ENCODE measurements at places on chromosomes 2 and 18.

GRCh38 chr18:40485318-40485717 is 1469.7 kb upstream of the PIK3C3 start:
- DNase-seq = no peak

DNA sequence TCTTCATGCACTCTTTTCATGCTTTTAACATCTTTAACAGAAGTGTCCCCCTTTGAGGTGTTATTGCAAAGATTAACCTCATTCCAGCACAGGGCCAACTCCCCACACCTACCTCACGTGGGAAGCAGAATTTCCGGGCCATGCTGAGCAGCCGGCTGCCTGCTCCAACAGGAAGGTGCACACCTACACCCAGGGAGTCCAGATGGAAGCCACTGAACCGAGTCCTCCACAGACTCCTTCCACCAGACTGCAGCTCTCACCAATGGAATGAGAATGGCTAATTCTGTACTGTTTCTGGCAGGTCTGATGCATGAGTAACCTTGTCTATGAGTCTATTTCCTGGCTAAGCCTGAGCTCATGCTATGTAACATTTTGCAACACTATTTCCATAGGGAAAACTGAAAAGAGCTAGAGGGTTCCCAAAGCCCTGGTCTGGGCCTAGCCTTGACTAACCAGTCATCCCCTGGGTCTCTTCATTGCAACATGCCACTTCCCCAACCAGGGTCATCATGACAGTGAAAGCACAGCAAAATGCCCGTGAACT is 11.0 kb downstream of the ERFE start:
- DNase-seq = no peak

GRCh38 chr2:127326289-127326945 is 32.5 kb upstream of the ERCC3 start:
- no peak for DNase-seq

- no peak for DNase-seq
Observed at GRCh38 chr18:32893915-32894314, 121.1 kb upstream of the KLHL14 start.

DNA sequence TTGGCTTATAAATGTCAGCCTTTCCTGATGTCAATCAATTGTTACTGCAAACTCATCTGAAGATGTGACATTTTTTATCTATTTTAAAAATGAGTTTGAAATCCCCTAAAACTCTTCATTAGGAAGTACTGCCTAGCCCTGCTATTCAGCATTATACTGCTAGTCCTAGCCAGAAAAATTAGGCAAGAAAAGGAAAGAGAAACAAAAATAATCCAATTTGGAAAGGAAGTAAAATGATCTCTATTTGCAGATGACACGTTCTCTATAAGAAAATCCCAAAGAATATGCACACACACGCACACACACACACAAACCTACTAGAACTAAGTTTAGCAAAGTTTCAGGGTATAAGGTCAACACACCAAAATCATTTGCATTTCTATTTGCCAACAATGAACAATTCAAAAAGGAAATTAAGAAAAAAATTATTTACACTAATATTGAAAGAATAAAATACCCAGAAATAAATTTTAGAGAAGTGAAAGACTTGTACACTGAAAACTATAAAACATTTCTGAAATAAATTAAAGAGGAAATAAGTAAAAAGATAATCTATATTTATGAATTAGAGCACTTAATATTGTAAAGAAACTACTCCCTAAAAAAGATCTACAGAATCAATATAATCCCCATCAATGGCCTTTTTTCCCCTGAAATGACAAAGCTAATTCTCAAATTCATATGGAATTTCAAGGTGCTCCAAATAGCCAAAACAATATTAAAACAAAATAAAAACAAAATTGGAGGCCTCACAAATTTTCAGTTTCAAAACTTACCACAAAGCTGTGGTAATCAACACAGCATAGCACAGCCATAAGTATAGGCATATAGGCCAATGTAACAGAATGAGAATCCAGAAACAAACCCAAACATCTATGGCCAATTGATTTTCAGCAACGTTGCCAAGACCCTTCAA is 433.7 kb upstream of the TRIB2 start:
- DNase-seq = no peak
